ENCODE measurements at places on chromosomes 13 and 19.

DNA sequence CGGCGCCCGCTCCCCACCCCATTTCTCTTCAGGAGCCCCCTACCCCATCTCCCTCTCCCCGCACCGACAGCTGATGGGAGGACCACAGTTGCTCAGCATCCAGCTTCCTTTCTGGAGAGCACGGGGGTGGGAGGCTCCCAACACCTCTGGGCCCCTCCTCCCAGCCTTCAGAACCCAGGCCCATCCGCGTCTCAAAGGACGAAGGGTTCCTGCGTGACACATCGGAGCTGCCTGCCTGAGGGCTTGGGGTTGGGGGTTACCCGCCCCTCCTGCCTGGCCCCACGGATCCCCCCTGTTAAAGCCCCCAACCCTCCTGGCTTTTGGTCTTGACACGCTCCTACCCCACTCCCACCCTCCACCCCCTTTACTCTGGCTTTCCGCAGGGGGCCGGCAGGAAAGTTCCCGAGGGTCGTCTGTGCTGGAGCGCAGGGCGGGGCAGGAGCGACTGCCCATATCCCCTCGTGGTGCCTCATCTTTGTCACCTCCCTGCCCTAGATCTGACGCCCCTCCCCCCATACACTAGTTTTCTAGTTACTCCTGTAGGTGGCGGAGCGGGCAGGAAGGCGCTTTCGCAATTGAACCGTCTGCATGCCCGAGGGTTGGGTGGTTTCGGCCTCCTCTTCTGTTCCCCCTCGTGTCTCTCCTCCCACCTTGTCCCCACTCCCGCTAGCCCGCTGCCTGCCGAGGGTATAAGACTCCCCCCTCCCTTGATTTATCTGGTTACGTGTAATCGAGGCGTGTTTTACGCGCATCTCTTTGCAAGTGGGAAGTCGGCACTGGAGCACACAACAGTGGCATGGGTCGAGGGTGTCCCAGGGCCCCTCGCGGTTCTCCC, 924 bp downstream of the TRAPPC5 start:
- peak overlapping the region; percentile 93 for H3K27ac ChIP-seq
- peaks cover 14% of the 10 kb centered on the region for H3K27me3 ChIP-seq
- H3K4me3 ChIP-seq, result peak overlapping the region; percentile 97
- H3K4me1 ChIP-seq, result peaks cover 40% of the 10 kb centered on the region
- H3K36me3 ChIP-seq, result peaks cover 9% of the 10 kb centered on the region

DNA sequence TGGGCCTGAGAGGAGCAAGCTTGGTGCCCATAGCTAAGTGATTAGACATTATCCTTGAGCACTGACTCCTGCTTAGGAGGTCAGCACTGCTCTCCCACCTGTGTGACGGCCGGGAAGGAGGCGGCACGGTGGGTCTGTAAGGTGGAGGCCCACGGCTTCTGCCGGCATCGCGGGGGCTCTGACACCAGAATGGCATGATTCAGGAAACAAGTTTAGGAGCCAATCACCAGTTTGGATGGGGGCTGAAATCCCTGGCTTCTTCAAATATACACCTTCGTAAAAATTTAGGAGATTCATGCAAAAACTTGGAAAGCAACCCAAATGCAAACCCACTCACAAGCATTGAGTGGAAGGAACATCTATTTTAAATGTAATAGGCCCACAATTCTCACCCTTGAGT, 307.3 kb upstream of the TSHZ3 start:
- DNase-seq, result no peak
- H3K36me3 ChIP-seq, result no peaks in the 10 kb centered on the region
- no peak overlapping the region for H3K27ac ChIP-seq

DNA sequence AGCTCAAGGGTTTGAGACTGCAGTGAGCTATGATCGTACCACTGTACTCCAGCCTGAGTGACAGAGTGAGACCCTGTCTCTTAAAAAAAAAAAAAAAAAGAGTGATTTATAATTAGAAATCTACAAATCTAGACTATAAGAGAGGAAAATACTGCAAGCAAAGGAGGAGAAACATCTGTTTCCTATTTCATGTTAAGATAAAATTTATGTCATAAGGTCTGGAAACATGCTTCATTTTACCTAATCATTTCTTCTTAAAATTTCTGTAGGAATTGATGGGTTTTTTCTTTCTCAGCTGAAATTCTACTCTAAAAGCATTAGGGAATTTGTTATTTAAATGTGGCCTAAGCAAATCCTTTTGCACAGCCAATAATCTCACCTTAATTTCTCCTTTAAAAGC, 53.2 kb downstream of the C13orf42 start:
- H3K27ac ChIP-seq, result no peak overlapping the region
- no peaks in the 10 kb centered on the region for H3K36me3 ChIP-seq
- no peak for DNase-seq
- no peaks in the 10 kb centered on the region for H3K27me3 ChIP-seq
- H3K4me3 ChIP-seq, result no peak overlapping the region

DNA sequence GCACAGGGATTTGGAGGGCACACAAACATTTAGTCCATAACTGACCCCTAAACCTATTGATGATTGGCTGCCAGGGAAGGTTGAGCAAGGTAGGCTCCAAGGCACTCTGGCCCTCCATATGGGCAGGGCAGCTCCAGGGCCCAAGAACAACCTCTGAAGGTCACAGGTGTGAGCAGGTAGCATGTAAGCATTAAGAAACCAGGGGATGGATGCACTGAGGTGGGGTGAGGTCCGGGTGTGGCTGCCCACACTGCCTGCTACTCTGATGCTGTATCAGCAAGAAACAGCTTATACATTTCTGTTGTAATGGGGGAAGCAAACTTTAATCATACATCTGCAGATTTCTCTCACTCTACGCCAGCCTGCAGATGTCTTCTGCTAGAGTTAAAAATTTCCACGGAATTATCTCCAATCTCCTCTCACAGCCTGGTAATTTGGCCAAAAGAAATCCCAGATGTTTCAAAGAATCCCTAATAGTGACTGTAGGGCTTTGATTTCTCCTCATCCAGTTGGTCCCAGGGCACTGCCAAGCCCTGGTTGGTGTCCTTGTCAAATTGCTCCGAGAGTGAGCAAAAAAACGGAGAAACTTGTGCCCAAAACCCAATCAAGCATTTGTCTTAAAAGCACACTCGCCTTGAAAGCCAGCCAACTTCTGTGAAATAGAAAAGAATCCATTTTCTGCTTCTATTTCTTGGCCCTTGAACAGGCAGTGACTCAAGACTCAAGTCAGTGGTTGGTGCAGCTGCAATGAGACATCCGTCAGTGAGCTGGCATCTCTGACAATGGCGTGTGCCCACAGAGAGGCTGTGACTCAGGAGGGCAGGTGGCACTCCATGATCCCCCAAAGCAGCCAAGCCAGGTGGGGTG, 72.5 kb upstream of the MRI1 start:
- no peak for DNase-seq
- H3K27me3 ChIP-seq, result peaks cover 21% of the 10 kb centered on the region
- H3K4me1 ChIP-seq, result no peaks in the 10 kb centered on the region
- H3K27ac ChIP-seq, result no peak overlapping the region
- H3K4me3 ChIP-seq, result no peak overlapping the region
- peaks cover 2% of the 10 kb centered on the region for H3K36me3 ChIP-seq

DNA sequence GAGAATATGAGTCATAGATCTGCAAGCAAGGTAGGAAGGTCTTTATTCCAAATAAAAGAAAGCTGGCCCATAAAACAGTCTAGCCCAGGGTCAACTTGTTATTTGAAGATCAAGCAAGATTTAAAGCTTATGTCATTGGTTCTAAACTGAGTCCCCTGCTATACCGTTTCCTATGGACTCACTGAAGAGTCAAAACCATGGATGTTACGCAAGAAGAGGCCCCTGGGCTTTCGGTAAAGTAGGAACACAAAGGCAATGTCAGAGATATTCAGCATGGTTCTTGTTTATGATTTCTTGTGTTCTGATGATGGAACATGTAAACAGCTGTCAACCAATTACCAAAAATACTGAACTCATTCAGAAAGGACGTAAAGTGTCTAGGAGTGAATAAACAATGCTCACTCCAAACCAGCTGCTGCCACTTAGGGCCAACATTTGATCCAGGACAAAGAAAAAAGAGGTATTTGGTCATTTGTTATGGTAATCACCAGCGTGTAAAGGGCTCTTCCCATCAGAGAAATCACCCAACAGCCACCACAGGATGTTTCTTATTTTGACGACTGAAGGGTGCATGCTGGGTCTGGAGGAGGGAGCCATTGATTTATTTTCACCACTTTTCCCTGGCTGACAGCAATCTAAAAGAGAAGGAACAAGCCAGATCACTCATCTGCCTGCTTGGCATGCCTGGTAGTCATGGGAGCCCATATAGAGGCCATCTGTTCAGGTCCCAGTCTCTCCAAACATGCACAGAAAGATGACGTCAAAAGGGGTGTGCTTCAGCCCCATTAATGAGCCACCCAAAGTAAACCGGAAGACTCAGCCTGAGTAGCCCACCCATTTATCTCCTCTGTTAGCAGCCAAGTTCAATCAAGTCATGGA, 68.3 kb downstream of the FGF14 start:
- no peak overlapping the region for H3K27ac ChIP-seq
- H3K36me3 ChIP-seq, result no peaks in the 10 kb centered on the region
- H3K4me1 ChIP-seq, result no peaks in the 10 kb centered on the region
- H3K27me3 ChIP-seq, result peaks cover 4% of the 10 kb centered on the region
- DNase-seq, result no peak

GRCh38 chr13:50596776-50597203, 246.7 kb downstream of the DLEU7 start:
- peak overlapping the region; percentile 81 for H3K27ac ChIP-seq
- DNase-seq, result no peak
- H3K4me1 ChIP-seq, result peaks cover 58% of the 10 kb centered on the region
- H3K36me3 ChIP-seq, result peaks cover 4% of the 10 kb centered on the region

DNA sequence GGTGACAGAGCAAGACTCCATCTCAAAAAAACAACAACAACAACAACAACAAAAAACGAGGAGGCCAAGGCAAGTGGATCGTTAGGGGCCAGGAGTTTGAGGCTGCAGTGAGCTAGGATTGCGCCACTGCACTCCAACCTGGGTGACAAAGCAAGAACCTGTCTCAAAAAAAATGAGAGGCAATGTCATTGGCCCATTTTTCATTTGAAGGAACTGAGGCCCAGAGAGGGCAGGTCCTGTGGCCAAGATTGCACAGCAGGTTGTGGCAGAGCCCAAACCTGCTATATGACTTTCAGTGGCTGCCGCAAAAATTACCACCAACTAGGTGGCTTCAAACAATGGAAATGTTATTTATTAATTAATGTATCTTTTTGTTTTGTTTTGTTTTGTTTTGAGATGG, 5.5 kb downstream of the PIK3R2 start:
- H3K4me1 ChIP-seq, result peaks cover 20% of the 10 kb centered on the region
- no peak overlapping the region for H3K27ac ChIP-seq
- peaks cover 2% of the 10 kb centered on the region for H3K36me3 ChIP-seq
- no peak overlapping the region for H3K4me3 ChIP-seq

- peaks cover 16% of the 10 kb centered on the region for H3K27me3 ChIP-seq
- H3K4me3 ChIP-seq, result no peak overlapping the region
- peaks cover 6% of the 10 kb centered on the region for H3K4me1 ChIP-seq
- H3K27ac ChIP-seq, result no peak overlapping the region
- H3K36me3 ChIP-seq, result no peaks in the 10 kb centered on the region
- no peak for DNase-seq
Measured at GRCh38 chr13:51938454-51938853, 72.8 kb downstream of the ATP7B start.

DNA sequence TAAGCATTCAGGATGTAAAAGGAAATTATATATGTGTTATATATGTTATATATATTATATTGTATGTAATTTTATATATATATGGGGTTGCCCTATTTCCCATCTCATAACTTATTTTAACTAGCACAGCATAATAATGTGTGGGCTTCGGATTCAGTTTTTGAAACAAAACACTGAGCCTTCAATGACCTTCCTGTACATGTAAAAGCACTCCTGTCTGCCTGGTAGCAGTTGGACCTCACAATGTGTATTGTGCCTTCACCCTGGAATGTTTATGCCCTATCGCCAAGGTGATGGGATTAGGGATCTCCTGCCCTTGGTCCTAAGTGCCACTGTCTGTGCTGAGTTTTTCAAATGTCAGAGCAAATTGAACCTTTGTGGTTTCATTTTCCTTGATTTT, 968.8 kb downstream of the TUBA3C start:
- H3K4me1 ChIP-seq, result no peaks in the 10 kb centered on the region
- H3K27me3 ChIP-seq, result no peaks in the 10 kb centered on the region

GRCh38 chr13:97372936-97373335, 61.0 kb upstream of the RAP2A start:
- H3K4me3 ChIP-seq, result no peak overlapping the region
- H3K27ac ChIP-seq, result no peak overlapping the region
- no peaks in the 10 kb centered on the region for H3K27me3 ChIP-seq
- peaks cover 6% of the 10 kb centered on the region for H3K4me1 ChIP-seq
- no peak for DNase-seq

DNA sequence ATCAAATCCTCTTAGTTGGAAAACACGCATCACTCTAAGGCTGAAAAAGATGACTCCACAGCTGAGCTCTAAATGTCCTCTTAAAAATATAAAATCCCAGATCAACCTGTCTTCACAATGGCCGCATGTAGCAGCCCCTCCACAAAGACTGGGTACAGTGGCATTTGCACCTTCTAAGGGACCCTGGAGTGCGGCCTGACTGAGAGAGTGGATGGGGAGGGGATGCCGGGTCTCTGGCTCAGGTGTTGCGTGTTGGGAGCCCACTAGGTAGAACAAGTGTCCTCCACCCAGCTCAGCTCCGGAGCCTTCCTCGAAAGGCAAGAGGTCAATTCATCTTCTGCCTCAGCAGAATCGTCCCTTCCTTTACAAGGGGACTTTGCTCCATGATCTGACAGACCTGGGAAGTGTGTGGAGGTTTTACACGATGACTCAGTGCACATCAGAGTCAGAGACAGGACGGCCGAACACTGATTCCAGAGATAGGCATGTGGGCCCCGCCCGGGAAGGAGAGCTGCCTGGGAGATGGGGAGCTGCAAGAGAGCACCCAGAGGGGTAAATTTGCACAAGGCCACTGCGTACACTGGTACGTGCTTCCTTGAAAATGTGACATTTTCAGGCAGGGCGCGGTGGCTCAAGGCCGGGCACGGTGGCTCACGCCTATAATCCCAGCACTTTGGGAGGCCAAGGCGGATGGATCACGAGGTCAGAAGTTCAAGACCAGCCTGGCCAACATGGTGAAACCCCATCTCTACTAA, 23.5 kb upstream of the SLC15A1 start:
- H3K4me3 ChIP-seq, result no peak overlapping the region
- H3K4me1 ChIP-seq, result no peaks in the 10 kb centered on the region
- no peak overlapping the region for H3K27ac ChIP-seq

DNA sequence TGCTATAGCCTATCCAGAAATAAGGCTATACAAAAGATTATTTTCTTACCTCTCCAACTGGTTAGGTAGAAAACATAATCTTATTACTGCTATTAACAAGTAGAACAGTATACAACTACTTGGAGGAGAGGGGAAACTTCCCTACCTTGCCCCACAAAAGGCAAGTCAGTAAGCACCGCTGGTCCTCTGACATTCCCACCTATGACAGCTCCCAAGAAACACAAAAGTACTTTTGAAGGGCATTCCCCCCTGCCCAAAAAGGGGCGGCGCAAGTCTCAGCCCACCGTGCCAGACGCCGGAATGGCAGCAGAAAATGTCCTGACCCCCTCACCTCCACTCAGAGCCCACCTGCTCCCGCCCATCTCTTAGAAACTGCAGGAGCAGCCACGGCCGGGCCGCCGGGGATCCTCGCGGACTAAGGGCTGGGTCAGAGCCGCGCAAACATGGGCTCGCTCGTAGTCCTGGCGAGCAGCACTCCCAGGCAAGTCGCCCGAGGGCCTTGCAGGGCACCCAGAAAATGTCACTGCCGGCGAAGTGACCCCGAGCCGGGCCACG, 437 bp downstream of the SUCLA2 start:
- H3K4me1 ChIP-seq, result peaks cover 15% of the 10 kb centered on the region
- DNase-seq, result no peak
- peaks cover 3% of the 10 kb centered on the region for H3K36me3 ChIP-seq
- no peaks in the 10 kb centered on the region for H3K27me3 ChIP-seq
- peak overlapping the region; percentile 91 for H3K4me3 ChIP-seq

- no peak overlapping the region for H3K27ac ChIP-seq
- peaks cover 10% of the 10 kb centered on the region for H3K4me1 ChIP-seq
- peaks cover 2% of the 10 kb centered on the region for H3K27me3 ChIP-seq
- H3K4me3 ChIP-seq, result no peak overlapping the region
- DNase-seq, result no peak
- H3K36me3 ChIP-seq, result no peaks in the 10 kb centered on the region
Measured at GRCh38 chr13:79245937-79246577, 160.0 kb downstream of the RBM26 start.
